H9 (cell line): ENCODE measurements at places on chromosomes 13 and 19. TPM values are rescaled to one million over a fixed set of nuclear protein-coding genes. Genes with fewer than 3 reads are reported as not detected.
A peak's percentile ranks its signal among the peaks of the same experiment; 100 is the strongest.

DNA sequence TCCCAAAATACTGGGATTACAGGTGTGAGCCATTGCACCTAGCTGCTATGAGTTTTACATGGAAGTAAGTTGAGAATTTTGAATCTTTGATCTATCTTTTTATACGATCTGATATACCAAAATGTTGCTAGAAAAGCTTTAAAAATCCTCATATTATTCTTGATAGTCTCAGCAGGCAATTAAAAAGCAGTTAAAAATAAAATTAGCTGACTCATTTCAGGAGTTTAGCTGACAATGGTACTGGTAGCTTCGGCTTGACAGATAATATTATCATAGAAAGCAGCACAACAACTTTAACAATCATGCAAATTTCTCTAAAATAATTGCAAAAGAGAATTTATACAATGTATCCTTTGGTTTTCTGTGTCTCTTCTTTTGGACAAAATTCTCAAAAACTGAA, 9.6 kb upstream of the FOXO1 start:
- no peak for DNase-seq

DNA sequence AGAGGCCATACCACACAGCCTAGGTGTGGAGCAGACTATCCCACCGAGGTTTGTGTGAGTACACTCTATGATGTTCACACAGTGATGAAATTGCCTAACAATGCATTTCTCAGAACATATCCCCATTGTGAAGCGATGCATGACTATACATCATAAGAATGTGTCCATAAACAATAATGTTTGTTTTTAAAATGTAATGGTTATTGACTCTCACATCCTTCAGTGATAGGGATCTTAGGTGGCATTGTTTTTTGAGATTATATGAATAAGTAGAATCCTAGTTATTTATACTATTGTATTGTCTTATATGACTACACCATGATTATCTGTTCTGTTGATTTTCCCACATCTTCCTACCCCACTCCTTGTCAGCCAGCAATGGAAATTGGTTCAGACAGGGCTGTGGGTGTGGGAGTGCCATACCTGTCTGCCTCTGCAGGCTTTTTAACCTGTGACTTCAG, 13.6 kb downstream of the CCNA1 start:
- no peak for DNase-seq

GRCh38 chr19:28608292-28608691, 604.7 kb downstream of the UQCRFS1 start:
- no peak for DNase-seq

GRCh38 chr19:35317464-35318043, 11.4 kb upstream of the CD22 start:
- DNase-seq, result no peak

GRCh38 chr19:38213911-38214625, 10.0 kb downstream of the DPF1 start:
- no peak for DNase-seq

DNA sequence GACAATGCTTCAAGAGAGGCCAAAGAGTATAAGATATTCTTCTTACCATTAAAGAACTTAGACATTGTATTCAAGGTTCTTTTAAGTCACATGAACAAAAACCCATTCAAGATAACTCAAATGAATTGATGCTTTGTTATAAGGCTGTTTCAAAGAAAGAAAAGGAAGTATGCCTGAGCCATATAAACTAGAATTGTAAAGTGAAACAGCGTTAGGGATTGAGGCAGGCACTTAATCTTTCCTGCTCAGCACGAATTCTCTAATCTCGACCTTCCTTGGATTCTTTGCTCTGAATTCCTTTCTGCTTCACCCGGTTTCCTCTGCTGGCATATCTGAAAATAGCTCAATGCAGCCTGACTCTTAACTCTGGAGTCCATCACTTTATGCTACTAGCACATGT, 595.4 kb downstream of the DIAPH3 start:
- no peak for DNase-seq

The F2RL3 gene
- not detected in 2 replicates for total RNA-seq

DNA sequence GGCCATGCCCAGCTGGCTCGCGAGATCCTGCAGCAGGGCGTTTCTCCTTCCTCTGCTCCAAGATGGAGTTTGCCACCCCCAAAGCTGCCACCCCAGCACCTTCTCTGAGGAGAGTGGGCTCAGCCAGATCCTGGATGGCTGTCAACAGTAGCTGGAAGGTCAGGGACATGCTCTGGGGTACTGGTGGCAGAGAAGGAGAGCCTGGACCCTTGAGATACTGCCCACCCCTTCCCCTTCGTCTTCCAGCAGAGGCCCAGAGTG, 11.6 kb downstream of the IRGC start:
- no peak for DNase-seq

The TNNI3 gene
- 36.9 and 41.0 TPM in 2 replicates for total RNA-seq

DNA sequence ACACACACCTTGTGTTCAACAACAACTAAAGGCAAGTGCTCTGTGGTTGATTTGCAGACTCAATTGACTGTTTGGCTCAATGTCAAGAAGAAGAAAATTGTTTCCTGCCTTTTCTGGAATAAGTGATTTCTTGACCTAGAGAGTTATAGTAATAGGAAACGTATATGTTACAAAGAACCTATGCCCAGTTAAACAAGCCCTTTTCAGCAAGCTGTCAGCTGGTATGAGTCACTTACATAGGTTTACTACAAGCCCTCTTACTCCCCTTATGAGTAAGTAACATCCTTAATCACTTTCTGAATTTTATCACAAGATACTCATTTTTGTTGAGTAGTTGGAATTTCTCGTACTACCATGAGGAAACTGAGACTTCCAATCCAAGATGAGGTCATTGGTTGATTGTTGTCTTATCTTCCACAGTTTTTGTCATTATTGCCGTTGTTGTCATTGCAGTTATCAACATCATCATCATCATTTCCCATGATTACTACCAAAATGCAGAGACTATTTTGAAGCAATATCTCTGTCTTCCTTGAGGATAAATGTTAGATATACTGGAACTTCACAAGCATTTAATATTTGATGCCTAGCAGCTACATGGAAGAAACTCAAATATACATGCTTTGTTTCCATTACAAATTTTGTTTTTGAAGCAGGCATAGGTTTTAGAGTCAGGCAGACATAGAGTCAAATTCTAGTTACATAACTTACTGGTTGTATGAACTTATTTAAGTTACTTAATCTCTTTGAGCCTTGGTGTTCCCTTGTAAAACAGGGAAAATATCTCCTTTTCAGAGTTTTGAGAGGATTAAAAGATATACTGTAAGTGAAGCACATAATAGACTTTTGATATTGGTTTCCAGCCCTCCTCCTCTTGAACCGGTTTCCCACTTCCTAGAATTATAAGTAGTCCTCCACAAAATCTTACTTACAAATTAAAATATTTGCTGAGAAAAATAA, 106.0 kb downstream of the RAP2A start:
- DNase-seq, result no peak

GRCh38 chr19:34432797-34433196, 4.6 kb downstream of the UBA2 start:
- DNase-seq, result no peak

DNA sequence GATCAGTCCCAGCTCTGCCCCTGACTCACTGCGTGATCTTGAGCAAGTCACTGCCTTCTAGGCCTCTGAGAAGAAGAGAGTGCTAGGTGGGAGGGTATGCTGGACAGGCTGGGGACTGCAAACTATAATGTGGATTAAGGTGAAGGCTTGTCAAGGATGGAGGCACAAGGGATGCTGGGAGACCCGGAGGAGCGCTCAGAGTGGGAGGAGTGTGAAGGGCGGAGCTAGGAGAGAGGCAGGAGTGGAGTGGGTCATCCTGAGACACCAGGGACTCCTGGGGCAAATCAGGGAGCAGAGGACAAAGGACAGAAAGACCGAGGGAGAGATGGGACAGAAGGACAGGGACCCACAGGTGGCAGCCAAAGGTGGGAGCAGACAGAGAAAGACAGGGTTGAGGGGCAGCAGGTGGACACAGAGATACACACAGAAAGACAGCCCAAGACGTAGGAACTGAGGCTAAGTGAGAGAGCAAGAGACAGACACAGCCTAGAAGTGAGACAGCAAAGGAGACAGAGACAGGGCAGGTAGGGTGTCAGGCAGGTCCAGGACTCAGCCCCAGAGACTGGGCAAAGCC, 2.6 kb downstream of the GRIK5 start:
- no peak for DNase-seq

DNA sequence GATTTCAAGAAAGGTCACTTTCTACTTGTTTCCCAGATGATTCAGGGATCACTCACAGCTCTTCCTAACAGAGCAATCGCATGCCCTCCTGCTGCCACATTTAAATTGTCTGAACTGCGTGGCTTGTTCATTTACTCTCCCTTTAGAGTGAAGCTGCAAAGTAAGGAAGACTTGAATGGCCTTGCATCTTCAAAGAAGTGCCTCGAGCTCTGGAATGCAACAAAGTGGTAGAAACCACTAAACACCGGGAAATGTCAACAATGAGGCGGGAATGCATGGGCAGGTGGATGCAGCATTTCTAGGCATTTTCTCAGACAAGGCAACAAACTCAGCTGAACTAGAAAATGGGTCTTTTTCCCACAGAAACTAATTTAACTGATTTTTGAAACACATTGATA, 10.3 kb upstream of the DACH1 start:
- DNase-seq, result peak; percentile 68

- DNase-seq, result no peak
Measured at GRCh38 chr13:110214637-110215036, 92.3 kb downstream of the COL4A1 start.

DNA sequence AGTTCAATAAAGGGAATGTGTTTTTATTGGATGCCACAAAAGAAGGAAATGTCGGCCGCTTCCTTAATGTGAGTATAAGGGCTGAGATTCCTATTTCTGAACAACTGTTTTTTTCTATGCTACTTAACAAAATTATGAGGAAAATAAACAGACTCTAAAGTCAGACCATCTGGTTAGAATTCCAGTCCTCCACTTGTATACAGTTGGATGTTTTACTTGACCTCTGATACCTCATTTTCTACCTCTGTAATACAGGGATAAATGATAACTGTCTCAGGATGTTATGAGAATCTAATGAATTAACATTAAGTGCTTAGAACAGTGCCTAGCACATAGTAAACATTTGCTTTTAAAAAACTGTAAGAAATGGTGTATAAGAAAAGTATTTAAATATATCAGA, 7.2 kb upstream of the PHF11 start:
- no peak for DNase-seq

GRCh38 chr19:50486823-50487515, 10.3 kb upstream of the GARIN5A start:
- DNase-seq, result peak; percentile 88

GRCh38 chr19:39814595-39814994, 19.4 kb downstream of the DYRK1B start:
- DNase-seq, result no peak

GRCh38 chr13:40813667-40814454, 24.4 kb downstream of the SLC25A15 start:
- DNase-seq, result peak; percentile 44

The ZNF560 gene
- total RNA-seq, result not detected in 2 replicates

DNA sequence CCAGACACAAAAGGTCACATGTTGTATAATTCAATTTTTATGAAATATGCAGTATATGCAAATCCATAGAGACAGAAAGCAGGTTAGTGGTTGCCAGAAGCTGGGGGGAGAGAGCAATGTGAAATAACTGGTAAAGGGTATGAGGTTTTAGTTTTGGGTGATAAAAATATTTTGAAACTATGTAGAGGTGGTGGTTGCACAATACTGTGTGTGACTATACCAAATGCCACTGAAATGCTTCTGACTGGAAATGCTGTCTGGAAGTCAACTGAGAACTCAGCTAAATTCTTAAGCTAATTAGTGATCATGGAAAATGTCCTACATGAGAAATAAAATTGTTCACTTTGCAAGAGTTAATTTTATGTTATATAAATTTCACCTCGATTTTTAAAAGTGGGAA, 65.3 kb upstream of the RXFP2 start:
- no peak for DNase-seq

DNA sequence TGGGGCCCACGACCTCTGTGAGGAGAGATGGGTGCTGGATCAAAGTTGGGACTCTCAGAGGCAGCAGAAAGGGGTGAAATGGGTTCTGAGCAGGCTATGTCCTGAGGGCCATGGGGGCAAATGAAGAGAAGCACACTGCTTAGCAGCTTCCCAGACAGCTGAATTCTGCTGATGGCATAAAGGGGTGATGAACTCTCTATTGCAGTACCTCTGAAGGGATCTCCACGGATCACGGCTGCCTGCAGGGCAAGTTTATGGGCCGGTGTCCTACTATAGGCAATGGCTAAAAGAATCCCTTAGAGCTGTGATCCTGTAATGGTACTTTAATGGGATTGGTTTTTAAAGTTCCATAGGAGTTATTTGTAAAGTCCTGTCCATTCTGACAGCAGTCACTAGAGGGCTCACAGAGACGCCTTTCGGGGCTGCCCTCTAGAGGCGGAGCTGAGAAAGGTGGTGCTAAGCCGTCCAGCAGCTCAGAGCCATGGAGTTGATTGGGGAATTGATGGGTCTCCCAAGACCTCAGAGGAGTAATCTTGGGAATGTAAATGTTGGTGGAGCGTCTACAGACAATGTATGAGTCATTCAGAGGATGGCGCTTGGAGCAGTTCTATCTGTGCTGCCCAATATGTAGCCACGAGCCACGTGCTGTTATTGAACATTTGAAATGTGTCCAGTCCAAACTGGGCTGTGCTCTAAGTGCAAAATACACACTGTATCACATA, 287.3 kb downstream of the COG6 start:
- DNase-seq, result peak; percentile 87

DNA sequence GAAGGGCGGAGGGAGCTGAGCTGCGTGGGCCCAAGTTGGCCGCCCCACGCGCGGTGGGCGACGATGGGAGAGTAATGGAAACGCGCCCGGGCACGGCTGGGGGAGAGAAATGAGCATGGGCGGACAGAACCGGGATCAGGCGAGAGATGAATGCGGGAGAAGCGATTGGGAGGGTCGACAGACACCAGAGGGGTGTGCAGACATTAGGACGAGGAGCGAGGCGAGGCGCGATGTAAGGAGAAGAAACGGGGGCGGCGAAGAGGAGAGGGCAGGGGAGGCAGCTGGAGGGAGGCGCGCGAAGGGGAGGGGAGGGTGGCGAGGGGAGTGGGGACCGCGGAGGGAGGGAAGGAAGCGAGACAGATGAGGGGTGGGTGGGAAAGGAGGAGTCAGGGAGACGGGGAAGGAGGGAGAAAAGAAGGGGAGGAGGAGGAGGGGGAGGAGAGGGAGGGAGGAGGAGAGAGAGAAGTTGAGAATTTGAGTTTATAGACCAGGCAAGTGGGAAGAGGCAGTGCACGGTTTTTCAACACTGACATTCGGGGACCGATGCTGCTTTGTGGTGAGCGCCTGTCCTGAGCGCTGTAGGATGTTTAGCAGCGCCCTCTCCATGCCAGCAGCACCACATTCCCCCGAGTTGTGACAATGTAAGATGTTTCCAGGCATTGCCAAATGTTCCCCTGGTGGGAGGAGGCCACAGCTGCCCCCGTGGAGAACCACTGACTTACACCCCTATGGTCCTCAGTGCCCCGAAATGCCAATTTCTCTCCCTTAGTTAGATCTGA, at the start of gene SHISA7:
Gene SHISA7 (minus strand): TSS at position 256 of the 779 bp plus-strand sequence. CDS start 437 bp downstream, outside the sequence.
- no peak for DNase-seq

- no peak for DNase-seq
Measured at GRCh38 chr13:110339263-110339662, 32.2 kb downstream of the COL4A2 start.

GRCh38 chr13:80824229-80824628, 483.3 kb upstream of the SPRY2 start:
- DNase-seq, result no peak

- DNase-seq, result no peak
Measured at GRCh38 chr13:79815041-79815440, 334.1 kb downstream of the NDFIP2 start.

The TFPT gene
- total RNA-seq, result 26.6 and 28.2 TPM in 2 replicates

The CDC37 gene
- total RNA-seq, result 155 and 164 TPM in 2 replicates
